ENCODE measurements at places on chromosomes 4 and X. TPM values are rescaled to one million over a fixed set of nuclear protein-coding genes. Genes with fewer than 3 reads are reported as not detected.

The AASDH gene
- 11.9 TPM for total RNA-seq

The ADH7 gene
- not detected for total RNA-seq

The EXOC1L gene
- total RNA-seq = not detected

The PRR32 gene
- total RNA-seq = not detected

The XAGE1B gene
- not detected for total RNA-seq
